ENCODE measurements at places on chromosomes 3 and 15. TPM values are rescaled to one million over a fixed set of nuclear protein-coding genes. Genes with fewer than 3 reads are reported as not detected.

Gene FANCI
- total RNA-seq, result 15.5 TPM

Gene GABRR3
- total RNA-seq, result not detected

Gene SUCNR1
- 0.10 TPM for total RNA-seq

Gene SKOR1
- total RNA-seq, result 0.31 TPM

Gene EXD1
- total RNA-seq, result not detected

Gene ST3GAL6
- total RNA-seq, result 11.6 TPM

Gene MRAS
- 43.0 TPM for total RNA-seq
